ENCODE measurements at places on chromosomes 3 and 15. TPM values are rescaled to one million over a fixed set of nuclear protein-coding genes. Genes with fewer than 3 reads are reported as not detected.

The CYP8B1 gene
- polyA plus RNA-seq, result 1.3 TPM

- no peak for DNase-seq
These were observed 194.0 kb downstream of the SSR3 start for GRCh38 chr3:156360963-156361362.

DNA sequence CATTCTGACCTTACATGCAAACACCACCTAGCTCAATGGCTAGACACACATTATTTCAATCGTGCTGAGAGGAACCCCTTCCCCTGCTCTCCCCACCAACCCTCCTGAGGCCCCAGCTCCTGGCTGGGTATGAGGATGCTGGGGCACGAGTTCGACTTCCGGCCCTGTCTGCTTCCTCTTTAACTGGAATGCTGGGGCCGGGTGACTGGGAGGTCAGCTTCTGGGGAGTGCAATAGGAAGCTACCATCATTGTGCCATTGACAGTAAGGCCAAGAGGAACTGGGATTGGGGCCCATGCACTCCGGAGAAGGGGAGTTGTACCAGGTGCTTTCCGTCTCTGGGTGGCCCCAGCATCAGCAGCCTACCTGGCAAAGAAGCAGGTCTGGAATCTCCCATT, 15.6 kb upstream of the TLE3 start:
- no peak for DNase-seq

- DNase-seq, result no peak
These were observed 172.9 kb upstream of the FEZF2 start for GRCh38 chr3:62546266-62546665.

The CLDN16 gene
- 28.6 TPM for polyA plus RNA-seq

Measured in renal pelvis (tissue), 12 donors.